ENCODE measurements at places on chromosomes 12 and 14.

GRCh38 chr14:22493753-22494152, 95.3 kb downstream of the DAD1 start:
- DNase-seq = no peak

GRCh38 chr12:3342051-3342450, 149.0 kb upstream of the PRMT8 start:
- peak; percentile 15 for DNase-seq

DNA sequence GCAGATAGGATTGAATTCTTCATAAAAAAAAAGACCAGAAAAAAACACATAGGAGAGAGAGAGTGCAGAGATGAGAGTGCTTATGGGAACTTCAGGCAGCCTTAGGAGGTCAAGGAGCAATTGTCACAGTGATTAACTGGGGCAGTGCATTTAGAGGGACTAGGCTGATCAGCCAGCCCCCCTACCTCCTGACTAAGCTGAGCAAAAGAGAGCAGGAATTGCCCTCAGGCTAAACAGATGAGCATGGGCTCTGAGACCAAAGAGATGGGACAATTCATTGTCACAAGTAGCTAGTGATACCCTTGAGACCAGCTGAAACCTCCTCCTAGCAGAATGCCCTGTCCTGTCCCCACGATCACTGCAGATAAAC, 124.0 kb downstream of the BTG1 start:
- peak; percentile 53 for DNase-seq

DNA sequence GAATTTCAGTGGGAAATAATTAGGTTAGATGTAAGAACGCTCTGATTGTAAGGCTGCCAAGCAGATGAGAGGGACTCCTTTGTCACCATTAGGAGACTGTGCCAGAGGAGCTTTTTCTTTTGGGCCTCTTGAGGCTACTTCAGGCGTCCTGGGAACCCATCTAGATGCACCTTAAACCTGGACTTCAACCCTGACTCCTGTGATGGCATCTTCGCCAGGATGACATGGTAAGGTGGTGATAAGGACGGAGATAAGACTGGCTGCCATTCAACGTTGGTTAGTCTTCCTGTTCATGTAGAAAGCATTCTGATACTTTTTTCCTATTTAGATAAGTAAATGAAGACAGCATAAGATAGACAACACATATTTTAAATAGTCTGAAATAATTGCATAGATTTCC, 36.3 kb downstream of the STK38L start:
- DNase-seq = no peak

GRCh38 chr12:20189767-20190166, 178.6 kb upstream of the PDE3A start:
- no peak for DNase-seq

- DNase-seq = no peak
These were observed 670 bp upstream of the BEGAIN start for GRCh38 chr14:100587763-100588411.

DNA sequence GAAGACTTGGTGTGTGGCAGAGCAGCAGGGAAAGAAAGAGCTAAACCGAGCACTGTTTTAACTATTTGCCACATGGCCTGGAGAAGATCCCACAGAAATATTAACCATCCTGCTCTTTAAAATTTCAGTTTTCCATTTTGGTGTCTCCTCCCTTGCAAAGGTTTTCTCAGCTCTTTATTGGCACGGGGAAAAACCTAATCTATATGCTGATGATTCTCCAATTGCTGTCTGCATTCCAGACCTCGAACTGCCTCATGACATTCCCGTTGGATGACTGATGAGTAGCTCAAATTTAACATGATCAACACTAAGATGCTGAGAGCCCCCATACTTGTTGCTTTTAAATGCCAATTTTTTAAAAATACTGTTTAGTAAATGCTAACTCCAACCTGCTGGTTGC, 115.0 kb downstream of the EMP1 start:
- DNase-seq = no peak

DNA sequence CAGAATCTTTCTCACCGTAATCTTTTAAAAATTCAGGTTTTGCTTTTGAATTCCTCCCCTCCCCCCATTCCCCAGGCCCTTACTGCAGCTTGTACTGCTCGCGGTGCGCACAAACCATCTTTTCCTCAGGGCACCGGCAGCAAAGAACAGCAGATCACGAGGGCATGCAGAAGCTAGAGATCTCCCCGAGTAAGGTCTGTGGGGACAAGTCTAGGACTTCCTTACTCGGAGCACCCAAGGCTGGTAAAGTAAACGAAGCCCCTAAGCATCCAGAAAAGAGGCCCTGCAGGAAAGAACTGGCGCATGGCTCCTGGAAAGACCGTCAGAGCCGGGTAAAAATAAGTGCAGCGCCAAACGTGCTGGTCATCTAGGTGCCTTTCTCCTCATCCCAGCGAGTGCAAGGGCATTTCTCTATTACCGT, 727 bp downstream of the LDHB start:
- DNase-seq = peak; percentile 23

- peak; percentile 18 for DNase-seq
These were observed 50.6 kb downstream of the WDHD1 start for GRCh38 chr14:54976316-54976715.

GRCh38 chr14:21924479-21924878, 250.9 kb upstream of the OR4E1 start:
- DNase-seq = no peak

DNA sequence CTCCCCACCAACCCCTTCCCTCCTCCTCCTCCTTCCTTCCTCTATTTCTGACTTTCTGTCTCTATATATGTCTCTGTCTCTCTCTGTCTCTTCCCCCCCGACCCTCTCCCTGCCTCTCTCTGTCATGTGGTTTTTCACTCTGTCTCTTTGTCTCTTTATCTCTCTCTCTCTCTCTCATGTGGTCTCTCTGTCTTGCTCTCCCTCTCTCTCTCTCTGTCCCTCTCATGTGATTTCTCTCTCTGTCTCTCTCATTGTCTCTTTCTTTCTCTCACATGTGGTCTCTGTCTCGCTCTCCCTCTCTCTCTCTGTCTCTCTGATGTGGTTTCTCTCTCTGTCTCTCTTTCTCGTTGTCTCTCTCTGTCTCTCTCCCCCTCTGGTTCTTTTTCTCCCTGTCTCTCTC, 59.3 kb downstream of the PHETA1 start:
- DNase-seq = no peak

DNA sequence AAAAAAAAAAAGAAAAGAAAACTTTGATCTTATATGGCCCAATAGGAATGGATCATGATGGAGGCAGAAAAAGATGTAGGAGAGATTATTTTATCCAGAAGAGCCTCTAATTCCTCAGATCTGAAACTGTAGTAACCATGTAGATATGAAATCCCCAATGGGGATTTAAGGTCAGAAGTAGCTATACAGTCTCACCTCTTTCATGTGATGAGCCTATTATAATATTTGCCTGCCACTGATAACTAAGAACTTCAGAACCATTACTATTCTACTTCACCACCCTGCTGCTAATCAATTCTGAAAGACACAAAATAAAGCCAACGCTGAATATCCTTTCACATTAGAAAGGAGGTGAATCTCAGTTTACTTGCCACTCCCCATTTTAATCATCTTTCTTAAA, 29.3 kb downstream of the BAZ1A start:
- DNase-seq = no peak

- DNase-seq = no peak
These were observed 158.9 kb downstream of the SLC15A5 start for GRCh38 chr12:16118586-16118985.

DNA sequence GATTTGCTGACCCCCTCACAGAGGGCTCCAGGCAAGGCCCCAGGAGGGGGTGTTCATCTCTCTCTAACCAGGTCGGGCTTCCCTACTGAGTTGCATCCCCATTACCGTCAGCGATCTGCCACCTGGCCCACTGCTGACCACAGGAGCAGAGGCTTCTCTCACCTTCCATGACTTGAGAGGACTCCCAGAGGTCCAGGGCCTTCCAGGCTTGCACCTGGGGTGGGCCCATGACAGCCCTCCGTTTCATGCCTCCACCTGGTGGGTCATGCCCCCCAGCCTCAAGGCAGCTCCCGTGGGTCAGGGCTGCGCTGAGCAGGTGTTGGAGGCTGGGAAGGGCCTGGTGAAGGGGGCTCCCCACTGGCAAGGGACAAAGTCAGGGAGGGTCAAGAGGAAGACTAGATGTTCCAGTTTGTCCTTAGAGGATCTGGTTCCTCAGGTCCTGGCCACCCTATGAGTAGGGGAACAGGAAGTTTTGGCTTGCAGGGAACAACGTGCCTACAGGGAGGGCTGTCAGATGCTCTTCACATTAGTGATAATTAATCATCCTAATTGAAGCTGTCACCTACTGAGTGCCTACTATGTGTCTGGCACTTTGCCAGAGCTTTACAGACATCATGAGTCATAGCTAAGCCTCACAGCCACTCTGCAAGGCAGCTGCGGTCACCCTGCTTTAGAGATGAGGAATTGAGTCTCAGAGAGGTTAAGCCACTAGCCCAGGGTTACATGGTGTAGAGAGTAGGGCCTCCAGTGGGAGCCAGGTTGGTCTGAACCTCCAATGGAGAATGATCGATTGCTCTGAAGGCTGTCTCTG, 13.8 kb downstream of the NFKBIA start:
- DNase-seq = no peak

DNA sequence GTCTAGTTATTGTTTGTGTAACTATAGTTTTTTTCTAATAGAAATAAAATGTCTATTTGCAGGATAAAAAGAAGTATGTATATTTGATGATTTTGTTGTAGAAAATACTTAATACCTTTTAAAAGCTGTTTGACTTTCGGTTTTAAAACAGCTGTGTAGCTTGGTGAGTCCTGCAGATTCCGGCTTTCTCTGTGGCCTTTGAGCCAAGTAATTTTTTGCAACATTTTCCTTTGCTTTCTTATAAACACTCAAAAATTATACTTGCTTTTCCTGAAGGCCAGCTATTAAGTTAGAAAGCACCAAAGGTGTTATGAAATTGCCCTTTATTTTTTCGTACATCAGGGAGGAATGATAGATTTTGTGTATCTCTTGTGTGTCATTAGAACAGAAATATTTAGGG, 63.6 kb downstream of the CRADD start:
- no peak for DNase-seq

DNA sequence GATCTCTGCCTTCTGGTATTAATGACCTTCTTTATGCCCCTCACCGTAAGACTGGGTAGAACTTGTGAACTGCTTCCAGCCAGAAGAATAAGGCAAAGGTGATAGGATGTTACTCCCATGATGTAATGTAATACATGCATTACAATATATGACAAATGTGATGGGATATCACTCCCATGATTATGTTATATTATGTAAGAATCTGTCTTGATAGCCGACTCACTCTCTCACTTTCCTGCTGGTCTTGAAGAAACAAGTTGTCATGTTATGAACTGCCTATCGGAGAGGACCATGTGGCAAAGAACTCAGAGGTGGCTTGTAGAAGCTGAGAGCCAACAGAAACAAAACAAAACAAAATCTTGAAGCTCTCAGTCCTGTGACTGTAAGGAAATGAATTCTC, 30.6 kb upstream of the OSBPL8 start:
- DNase-seq = no peak

- no peak for DNase-seq
These were observed 4.8 kb downstream of the PRKCH start for GRCh38 chr14:61326146-61326545.

GRCh38 chr14:77181603-77182437, at the start of gene TMEM63C:
TSS of gene TMEM63C (plus strand) at chr14:77181798. CDS start at chr14:77218814, 37,016 bp downstream.
- DNase-seq = no peak

- DNase-seq = peak; percentile 11
These were observed 34.2 kb upstream of the DEGS2 start for GRCh38 chr14:100193417-100194357.

DNA sequence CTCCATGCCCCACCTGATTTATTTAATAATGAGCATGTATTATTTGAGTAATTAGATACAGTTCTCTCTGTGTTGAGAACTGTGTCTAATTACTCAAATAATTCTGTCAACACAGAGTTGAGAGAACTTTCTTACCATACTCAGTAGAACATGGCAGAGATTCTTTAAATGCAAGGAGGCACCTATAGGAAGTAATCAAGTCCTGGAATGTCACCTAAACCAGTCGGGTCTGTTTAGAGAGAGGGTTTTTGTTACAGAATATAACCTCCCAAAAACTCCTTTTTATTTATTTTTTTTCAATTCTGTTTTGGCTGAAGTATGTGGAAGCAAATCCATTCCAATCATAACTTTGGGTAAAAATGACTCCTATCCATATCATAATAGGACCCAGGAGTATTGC, 37.5 kb upstream of the CIT start:
- no peak for DNase-seq

GRCh38 chr14:72574715-72575114, 319.2 kb downstream of the DPF3 start:
- no peak for DNase-seq

- no peak for DNase-seq
These were observed 56.4 kb downstream of the TESC start for GRCh38 chr12:117042862-117043261.

DNA sequence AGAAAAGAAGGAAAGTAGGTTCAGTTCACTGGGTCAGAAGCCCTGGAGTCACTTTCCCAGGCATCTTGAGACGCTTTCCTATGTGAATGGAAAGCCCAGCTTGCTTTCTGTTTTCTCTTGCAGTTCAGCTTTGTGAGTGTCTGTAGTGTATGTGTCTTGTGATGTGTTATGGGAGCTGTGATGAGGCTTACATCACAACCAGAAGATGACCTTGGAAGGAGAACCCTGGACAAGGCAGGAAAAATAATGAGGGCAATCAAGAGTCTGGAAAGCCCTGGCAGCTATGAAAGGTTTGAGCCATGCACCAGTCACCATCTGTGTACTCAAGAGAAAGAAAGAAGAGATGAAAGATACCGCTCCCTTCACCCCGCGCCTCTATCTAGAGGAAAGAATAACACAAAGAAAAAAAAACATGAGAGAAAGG, 35.2 kb upstream of the PTGR2 start:
- DNase-seq = peak; percentile 60

- DNase-seq = no peak
These were observed 7.1 kb downstream of the RHOF start for GRCh38 chr12:121786440-121786825.

GRCh38 chr12:116599285-116600136, 40.3 kb downstream of the MAP1LC3B2 start:
- peak; percentile 38 for DNase-seq

DNA sequence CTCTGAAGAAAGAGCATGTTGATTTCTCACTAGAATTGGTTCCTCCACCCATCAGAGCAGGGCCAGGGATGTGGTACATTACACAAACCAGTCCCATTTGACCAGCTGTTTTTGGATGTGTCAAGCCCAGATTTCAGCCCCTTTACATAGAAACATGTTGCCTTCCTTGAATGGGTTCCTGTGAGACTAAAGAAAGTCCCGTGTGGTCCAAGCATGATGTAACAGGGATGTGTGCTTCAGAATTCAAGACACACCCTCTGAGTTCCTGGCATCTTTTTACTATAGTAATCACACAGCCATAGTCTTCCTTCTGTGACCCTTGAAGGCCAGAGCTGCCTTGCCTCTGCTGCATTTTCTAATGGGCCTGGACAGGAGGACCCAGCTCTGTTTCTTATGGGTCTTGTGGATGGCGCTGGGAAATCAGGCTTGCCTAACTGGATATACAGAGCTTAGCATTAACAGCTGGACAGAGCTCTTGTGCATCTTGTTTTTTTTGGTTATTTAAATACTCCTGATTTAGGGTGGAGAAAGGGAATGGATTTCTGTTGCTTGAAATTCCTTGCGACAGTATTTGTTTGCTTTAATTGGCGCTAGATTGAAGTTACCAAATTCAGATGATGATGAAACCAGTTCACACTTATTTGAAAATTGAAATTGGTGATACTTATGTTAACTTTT, 341.0 kb downstream of the ZFP36L1 start:
- no peak for DNase-seq
